ENCODE measurements at places on chromosomes 6 and 20.

- DNase-seq, result peak; percentile 92
Observed at GRCh38 chr6:43170417-43170930, 595 bp upstream of the SRF start.

GRCh38 chr6:170090561-170090960 is 200.3 kb downstream of the DLL1 start:
- DNase-seq, result no peak

- no peak for DNase-seq
Observed at GRCh38 chr6:24052590-24052961, 73.4 kb upstream of the NRSN1 start.

- DNase-seq, result peak; percentile 34
Observed at GRCh38 chr6:84411060-84411629, 183.7 kb upstream of the CEP162 start.

GRCh38 chr20:21141825-21142224 is 15.9 kb downstream of the KIZ start:
- DNase-seq, result no peak

- DNase-seq, result no peak
Observed at GRCh38 chr6:136887953-136888352, 34.1 kb upstream of the SLC35D3 start.

GRCh38 chr6:144660561-144661115 is 375.5 kb downstream of the UTRN start:
- DNase-seq, result no peak

- DNase-seq, result no peak
Observed at GRCh38 chr6:49966334-49966733, 2.4 kb upstream of the DEFB114 start.

DNA sequence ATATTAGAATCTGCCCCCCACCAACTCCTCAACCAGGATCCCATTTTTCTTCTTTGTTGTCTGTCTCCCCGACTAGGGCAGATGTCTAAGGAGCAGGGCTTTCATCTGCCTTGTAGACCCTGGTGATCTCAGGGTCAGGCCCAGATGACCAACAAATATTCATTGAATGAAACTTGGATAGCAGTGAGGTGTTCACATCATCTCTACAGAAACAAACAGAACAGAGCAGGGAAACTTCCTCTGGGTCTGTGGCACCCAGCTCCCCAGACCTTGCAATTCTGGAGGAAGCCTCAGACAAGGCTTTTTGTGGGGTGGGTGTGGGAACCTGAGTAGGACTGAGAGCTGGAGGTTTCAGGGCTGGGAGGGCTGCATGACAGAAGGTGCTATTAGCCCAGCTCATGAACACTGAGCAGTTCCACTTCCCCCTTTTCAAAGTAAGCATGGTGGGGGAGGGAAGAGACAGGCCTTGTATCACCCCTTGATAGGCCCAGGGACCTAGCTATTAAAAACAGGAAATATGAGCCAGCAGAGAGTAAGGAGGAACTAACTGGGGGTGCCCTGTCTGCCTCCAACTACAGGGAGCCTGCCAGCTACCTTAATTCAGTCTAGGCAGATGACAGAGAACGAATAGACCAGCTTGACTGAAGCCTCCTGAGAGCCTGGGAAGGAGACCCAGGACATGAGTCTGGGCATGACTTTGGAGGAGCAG is 37.3 kb upstream of the TOP1 start:
- peak; percentile 34 for DNase-seq

Data from iris pigment epithelial cell (primary cell).